ENCODE measurements at places on chromosomes 3 and 15.

- DNase-seq = no peak
Measured at GRCh38 chr3:38853011-38853410, 37.0 kb upstream of the SCN10A start.

- no peak for DNase-seq
Measured at GRCh38 chr15:77624868-77625267, 7.8 kb downstream of the LINGO1 start.

GRCh38 chr3:49553324-49553691, 969 bp upstream of the BSN start:
- DNase-seq = peak; percentile 48

DNA sequence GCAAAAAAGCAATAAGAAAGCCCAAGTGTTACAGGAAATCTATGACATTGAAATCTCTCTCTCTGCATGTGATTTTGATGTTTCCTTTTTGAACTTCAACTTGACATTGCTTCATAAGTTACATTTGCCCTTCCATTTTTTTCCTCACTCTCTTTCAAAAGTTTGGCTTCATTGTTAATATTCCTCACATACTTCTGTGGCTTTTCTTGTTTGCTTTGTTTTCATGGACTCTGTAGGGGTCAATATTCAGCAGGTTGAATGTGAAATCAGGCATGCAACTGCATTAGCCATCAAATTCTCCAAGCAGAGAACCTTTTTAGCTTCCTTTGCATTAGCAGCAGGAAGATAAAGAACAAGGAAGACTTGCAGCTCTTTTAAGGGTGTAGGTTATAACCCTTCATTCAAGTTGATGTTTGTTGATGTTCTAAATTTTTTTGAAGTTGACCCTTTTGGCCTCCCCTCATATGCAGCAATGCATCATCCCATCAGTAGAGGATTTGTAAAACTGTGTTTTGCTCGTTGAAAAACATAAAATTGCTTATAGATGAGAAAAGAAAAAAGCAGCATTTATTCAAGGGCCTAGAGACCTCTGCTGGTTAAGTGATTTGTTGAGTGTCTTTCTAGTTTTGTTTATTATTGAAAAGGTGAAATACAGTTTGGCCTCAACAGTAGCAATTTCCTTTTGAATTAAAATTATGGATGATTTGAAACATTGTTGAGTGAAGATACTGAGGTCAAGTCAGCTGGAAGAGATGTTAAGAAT, 211.4 kb downstream of the IL5RA start:
- DNase-seq = no peak

- no peak for DNase-seq
Measured at GRCh38 chr3:37218206-37218605, 43.8 kb upstream of the LRRFIP2 start.

DNA sequence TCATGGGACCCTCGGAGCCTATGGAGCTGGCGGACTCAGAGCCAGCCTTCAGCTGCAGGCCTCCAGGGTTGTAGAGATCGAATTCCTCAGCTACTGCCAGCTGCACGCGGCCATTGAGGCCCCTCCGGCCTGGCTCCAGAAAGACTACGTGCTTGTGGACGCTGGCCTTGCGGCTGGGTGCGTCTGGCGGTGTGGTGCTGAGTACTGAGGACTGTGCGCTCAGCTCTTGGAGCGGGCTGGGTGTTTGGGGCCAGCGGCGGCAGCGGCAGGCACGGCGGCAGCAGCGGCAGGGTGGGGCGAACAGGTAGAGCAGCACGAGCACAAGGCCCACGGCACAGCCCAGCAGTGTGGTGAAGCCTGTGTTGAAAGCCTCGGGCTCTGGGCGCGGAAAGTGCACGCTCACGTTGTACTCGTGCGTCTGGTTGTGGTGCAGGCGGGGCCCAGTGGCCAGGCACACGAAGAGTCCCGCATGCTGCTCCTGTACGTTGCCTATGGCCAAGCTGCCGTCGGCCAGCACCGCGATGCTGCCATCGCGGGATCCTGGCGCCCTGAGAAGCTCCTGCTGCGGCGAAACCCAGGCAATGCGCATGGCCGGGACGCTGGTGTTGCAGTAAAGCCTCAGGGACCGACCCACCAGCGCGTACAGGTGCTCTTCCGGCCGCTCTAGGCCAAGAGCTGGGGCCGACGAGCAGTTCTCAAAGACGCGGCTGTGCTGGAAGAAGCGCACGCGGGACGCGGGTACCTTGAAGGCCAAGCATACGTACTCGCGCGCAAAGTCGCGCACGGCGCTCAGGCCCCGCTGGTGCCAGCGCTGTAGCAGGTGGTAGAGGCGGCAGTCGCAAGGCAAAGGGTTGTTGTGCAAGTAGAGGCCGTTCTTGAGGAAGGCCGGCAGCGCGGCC, 1.3 kb downstream of the AMIGO3 start:
- no peak for DNase-seq
